ENCODE measurements at places on chromosomes 1 and 21.

- no peak for DNase-seq
Measured at GRCh38 chr1:228105996-228106799, 2.9 kb downstream of the MRPL55 start.

DNA sequence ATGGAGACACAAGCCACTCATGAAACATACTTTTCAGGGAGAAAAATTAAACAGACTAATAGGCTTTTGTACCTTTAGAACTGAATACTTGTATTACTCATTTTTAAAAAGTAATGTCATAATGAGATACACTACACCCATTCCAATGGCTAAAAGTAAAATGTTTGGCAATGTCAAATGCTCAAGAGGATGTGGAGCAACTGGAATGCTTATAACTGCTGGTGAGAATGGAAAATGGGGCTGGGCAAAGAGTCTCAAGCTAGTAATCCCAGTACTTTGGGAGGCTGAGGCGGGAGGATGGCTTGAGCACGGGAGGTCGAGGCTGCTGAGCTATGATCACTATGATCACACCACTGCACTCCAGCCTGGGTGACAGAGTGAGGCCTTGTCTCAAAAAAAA is 86.3 kb downstream of the NKAIN1 start:
- DNase-seq, result no peak

DNA sequence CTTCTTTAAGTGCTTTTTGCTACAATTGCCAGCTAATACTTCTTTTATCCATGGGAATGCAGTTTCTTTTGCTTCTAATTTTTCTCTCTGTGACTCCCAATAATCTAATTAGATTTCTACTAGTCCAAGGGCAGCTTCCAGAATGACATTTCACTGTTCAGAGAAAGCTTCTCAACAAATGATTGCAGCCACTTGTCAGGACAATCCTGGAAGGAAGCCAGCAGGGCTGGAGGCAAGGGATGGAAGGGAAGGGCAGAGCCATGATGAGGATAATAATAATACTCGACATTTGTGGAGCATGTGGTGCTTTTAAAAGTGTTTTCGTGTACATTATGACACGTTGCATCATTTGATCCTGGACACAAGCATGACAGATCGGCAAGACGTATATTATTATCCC is 19.4 kb downstream of the F11R start:
- DNase-seq, result no peak

DNA sequence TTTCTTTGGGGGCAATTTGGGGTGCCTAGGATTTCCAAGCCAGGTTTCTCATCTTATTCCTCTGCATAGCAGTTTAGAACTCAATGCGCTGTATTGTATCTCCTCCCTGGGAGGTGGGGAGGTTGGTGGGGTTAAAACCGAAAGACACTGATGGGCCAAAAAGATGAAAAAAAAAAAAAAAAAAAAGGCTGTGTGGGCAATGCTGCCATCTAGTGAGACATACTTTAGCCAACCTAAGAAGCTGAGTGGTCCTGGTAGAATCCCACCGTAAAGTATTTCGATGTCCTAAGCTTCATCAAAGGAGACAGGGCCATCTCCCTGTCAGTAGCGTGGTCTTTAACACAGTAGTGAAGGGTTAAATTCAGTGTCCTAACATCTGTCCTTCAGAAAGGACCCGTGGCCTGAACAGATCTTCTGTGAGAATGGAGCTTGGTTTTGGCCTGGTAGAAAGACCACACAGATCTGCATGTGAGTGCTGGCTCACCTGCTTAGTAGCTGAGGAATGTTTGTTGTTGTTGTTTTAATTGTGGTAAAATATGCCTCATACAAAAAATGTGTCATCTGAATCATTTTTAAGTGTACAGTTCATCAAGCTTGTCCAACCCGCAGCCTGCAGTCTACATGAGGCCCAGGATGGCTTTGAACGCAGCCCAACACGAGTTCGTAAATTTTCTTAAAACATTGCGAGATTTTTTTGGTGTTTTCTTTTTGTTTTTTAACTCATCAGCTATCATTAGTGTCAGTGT is 226.2 kb downstream of the KIF26B start:
- DNase-seq, result no peak

GRCh38 chr1:6507037-6507428 is 15.6 kb upstream of the PLEKHG5 start:
- DNase-seq, result no peak

- DNase-seq, result no peak
Measured at GRCh38 chr1:57612833-57613232, 189.0 kb upstream of the DAB1 start.

- DNase-seq, result no peak
Measured at GRCh38 chr1:201786824-201787223, 42.1 kb upstream of the IPO9 start.

GRCh38 chr1:229283183-229283611 is 12.3 kb downstream of the RAB4A start:
- no peak for DNase-seq

DNA sequence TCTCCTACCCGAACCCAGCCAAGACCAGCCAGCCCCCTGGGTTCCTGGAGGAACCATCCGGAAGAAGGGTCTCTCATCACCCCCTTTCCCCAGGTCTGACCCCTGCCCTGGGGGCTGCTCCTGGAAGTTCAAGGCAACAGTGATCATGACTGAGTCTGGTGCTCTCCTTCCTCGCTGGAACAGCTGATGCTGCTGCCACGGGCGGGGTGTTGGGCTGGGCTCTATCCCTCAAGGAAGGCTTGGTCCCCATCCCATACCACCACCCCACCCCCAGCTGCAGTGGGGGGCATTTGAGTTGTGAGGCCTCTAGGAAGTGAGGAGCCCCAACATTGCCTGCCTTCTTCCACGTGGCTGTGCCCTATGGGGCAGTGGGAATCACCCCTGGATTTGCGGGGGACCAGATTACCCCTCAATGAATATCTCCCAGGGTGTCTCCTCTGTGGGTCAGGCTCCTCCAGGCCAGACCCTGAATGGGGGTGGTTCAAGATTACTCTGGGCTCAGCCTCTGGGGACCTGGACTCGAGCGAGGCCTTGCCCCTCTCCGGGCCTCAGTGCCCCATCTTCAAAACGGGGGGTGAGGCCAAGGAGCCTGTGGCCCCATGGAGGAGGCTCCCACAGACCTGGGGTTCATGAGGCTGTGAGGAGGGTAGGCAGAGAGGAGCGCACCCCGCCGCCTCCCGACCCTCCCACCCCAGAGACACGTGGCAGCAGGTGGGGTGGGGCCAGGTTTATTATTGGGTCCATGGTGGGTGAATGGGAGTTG is 2.8 kb downstream of the MASP2 start:
- peak; percentile 7 for DNase-seq

- no peak for DNase-seq
Measured at GRCh38 chr1:26938004-26938658, 16.6 kb downstream of the NUDC start.

- DNase-seq, result peak; percentile 27
Measured at GRCh38 chr1:94805912-94806311, 14.2 kb upstream of the SLC44A3 start.

- no peak for DNase-seq
Measured at GRCh38 chr1:80218112-80218511, 1211.6 kb upstream of the ADGRL4 start.

DNA sequence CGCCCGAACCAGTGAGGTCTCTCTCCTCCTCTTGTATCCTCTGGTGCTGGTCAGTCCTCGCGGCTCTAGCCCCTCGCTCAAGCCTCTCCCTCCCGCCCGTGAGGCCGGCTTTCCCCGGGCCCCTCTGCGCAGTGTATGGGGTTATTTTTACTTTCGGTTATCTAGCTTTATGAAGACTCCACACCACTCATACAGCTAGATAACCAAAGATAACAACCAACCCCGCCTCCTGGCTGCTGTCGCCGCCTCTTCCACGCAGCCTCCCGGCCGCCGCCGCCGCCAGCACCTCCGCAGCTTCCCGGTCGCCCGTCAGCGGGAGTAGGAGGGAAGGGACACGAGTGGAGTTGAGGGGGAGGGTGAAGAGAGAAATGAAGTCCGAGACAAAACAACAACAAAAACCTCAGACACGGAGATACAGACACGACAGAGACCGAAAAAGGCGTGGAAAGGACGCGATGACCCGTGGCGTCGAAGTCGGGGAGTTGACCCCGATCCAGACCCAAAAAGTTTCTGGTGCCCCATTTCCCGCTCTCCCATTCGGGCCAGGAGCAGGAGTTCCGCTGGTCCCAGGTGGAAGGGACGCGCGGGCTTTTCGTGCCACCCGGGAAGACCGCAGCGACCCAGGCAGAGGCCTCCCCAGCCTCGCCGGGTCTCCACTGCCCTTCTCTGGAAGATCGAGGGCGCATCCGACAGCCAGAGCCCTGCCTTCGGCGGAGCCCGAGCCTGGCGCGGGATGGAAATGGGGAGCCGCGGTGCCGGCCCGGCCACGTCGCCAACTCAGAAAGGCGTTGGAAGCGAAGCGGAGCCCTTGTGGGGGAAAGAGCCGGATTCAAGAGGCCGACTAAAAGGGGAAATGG is 51.4 kb downstream of the RHBG start:
- DNase-seq, result peak; percentile 44

- DNase-seq, result no peak
Measured at GRCh38 chr1:84712276-84712874, 22.1 kb upstream of the SSX2IP start.

GRCh38 chr1:247500865-247501264 is 35.4 kb downstream of the OR2C3 start:
- no peak for DNase-seq

GRCh38 chr21:40688106-40688864 is 158.7 kb downstream of the DSCAM start:
- DNase-seq, result no peak

DNA sequence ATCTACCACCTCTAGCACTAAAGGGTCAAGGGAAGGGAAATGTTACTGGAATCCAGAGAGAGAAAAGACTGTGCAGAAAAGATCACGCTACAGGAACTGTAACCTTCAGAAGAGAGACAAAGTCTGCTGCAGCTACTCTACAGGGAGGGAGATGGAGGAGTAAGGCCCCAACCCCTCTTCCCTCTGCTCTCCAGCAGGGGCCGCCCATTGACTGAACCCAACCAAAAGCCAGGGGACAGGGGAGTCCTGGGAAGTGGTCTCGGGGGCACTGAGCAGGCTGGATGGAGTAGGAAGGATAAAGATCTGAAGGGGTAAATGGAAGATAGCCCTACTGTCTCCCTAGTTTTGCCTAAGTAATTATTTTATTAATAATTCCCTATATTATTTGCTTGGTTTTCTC is 72.8 kb upstream of the NR5A2 start:
- no peak for DNase-seq

DNA sequence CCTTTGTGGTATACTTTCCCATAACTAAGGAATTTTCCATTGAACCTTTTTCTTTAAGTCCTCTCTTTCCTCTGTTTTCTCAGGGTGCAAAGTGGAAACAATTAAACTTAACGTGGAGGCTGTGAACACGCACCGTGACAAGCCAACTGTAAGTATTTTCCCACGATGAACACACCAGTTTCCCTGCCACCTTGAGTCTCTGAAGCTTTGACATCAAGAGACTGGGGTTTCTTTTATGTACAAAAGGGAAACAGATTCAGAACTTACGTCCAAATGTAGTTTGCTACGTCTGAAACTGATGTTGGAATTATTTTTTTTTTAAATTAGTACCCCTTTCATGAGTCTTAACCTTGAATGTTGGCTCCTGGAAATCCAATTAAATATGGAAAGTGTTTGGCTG is 17.2 kb upstream of the C4BPB start:
- DNase-seq, result no peak

DNA sequence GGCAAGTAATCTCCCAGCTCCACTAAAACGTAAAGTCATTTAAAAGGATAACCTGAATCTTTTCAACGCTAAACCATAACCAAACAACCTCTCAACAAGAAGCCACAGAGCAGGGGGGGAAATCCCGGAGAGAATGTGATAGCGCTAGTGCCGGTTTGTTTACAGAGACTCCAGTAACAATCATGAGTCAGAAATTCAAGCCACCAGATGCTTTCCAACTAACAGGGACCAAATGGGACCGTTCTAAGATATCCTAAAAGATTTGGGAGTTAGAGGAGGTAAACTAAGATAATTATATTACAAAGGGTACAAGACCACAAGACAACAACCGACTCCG is 825 bp downstream of the DCAF8 start:
- DNase-seq, result no peak

GRCh38 chr1:44655609-44656008 is 18.7 kb downstream of the TMEM53 start:
- no peak for DNase-seq

- no peak for DNase-seq
Measured at GRCh38 chr1:187617776-187618175, 789.0 kb downstream of the PLA2G4A start.

DNA sequence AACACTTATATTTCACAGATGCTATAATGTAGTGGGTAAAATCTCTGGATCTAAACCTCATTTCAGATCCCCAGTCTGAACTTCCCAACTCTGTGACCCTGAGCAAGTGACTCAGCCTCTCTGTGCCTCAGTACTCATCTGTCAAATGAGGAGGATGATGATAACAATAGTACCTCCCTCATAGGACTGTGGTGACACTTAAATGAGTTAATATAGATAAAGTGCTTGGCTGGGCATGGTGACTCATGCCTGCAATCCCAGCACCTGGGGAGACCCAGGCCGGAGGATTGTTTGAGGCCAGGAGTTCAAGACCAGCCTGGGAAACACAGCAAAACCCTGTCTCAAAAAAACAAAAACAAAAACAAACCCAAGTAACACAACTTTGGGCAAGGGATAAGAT is 4.7 kb upstream of the ECE1 start:
- DNase-seq, result no peak

DNA sequence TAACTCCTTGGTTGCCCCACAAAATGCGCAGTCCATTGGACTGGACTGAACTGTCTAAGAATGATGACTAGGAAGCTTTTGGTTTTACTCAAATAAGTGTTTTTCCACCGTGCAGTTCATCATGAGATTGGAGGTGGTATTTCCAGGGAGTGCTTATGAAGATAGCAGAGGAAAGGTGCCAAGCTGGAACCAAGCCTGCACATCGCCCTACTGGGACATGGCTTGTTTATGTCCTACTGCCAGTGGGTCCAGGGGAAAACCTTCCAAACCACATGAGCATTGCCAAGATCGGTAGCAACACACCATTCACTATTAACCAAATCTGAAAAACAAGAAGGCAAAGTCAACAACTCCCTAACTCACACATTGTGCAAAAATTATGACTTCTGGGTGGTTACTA is 54.7 kb upstream of the DSCAM start:
- no peak for DNase-seq

- DNase-seq, result no peak
Measured at GRCh38 chr1:118190561-118190960, 5.5 kb upstream of the SPAG17 start.

GRCh38 chr1:118047650-118048224 is 118.2 kb downstream of the WDR3 start:
- DNase-seq, result no peak

GRCh38 chr1:217004776-217005436 is 281.7 kb upstream of the ESRRG start:
- DNase-seq, result no peak

GRCh38 chr1:207321790-207322645 is 540 bp downstream of the CD55 start:
- DNase-seq, result no peak

DNA sequence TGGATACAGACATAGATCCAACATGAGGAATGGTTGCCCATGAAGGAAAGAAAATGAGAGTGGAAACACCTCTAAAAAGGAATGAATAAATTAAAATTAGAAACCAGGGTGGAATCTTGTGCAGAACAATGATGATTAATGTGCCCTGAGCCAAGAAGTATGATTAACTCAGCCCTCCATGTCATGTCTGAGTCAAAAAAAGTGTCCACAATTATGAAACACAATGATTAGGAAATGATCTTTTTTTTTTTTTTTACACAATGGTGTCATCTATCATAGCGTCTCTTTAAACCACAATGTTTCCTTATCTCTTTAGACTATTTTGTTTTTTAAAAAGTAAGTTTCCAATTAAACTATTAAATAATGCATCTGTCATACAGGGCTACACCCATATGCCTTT is 78.9 kb upstream of the RAB4A start:
- DNase-seq, result no peak
